ENCODE measurements at places on chromosomes 1 and 21.

- DNase-seq, result no peak
Observed at GRCh38 chr1:57329937-57330336, 93.9 kb downstream of the DAB1 start.

GRCh38 chr1:86052948-86053698 is 103.4 kb downstream of the COL24A1 start:
- DNase-seq, result no peak

DNA sequence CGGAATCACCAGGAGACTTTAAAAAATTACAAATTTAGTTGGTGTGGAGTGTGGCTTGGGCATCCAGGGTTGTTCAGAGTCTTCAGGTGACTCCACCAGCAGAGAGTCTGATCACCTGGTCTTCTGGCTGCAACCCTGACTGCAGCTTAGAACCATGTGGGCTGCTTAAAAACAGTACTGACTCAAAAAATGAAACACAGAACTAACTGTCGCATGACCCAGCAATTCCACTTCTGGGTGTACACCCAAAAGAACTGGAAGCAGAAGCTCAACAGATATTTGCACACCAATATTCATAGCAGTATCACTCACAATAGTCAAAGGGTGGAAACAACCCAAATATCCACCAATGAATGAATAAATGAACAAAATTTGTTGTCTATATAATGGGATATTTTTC is 17.3 kb downstream of the TLR5 start:
- no peak for DNase-seq

DNA sequence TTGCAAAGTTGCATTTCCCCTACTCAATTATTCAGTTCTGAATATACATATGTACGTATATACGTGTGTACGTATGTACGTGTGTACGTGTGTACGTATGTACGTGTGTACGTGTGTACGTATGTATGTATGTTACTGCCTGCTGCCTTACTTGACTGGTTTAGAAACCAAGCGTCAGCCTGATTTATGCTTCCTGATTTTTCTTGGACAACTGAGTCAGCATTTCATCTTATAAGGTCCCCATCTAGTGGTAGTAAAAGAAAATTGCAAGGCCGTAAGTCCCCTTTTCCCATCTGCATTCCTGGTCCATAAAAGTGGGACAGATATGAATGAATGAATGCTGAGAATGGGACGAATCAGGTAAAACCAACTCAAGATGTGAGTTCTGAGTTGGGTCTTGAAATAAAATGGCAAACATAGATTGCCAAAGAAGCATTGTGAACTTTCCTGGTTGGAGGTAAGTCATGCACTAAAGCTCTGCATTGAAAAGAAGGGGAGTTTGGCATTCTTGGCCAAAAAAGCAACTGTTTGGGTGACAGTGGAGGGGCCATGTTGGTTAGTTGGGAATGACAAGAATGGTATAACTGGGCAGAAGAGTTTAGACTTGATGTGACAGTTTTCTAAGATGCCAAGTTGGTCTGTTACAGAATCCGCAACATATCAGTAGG is 76.4 kb upstream of the DNAH14 start:
- no peak for DNase-seq

GRCh38 chr1:113861641-113862040 is 9.9 kb downstream of the PTPN22 start:
- no peak for DNase-seq

DNA sequence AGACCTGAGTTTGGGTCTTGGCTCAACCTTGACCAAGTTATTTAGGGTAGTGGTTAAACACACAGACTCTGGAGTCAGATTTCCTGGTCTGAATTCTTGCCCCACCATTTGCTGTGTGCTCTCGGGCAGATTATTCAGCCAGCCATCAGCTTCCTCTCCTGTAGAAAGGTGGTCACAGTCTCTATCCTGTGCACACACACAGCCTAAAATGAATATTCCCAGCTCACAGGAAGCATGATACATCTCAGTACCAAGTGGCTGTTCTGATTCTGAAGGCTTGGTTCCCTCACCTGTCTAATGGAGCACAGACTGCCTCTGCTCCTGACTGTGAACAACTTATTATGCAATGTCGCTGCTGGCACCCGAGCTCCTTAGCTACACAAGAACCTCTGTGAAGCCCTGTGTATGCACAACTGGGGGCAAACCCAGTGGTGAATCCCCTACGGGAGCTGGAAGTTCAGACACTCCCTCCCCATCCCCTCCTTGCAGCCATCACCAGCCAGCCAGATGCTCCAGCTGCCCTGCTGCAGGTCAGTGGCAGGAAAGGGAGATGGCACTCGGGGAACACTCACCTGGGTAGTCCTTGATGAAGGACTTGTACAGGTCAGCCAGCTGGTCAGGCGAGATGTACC is 13.7 kb downstream of the ENO1 start:
- no peak for DNase-seq

DNA sequence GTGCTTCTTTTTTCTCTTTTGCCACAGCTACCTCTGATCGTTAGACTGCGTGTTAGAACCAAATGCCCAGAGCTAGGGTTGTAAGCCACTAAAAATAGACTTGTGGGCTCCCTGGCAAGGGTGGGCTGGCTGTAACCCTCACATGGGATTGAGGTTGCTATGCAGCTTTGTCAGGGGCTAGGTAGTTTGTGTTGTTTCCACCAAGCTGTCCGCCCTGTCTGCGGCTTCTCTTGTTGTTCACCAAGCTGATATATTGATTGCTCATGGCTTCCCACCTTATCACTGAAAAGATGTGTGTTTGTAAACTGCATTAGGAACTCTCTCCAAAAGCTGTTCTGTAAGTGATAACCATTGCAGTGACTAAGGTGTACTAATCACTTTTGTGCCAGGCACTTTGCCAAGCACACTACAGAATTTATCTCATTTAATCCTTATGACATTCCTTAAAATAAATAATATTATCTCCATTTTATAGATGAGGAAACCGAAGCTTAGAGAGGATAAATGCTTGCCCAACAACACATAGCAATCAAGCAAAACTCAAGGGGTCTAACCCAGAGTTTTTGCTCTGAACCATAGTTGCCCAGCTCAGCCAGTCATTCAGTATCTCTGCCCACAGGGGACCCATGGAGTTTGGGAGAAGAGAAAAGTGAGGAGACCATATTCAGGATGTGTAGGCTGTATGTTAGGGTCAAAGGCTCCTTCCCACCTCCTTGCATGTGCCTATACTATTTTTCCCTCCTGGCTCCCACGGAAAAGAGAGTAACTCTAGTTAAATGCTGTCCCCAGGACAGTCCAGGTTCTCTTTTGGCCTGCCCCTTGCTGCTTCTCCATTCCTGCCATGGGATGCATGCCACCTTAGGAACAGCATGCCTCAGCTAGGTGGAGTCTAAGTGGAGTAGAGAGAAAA is 42.2 kb upstream of the TARBP1 start:
- no peak for DNase-seq

DNA sequence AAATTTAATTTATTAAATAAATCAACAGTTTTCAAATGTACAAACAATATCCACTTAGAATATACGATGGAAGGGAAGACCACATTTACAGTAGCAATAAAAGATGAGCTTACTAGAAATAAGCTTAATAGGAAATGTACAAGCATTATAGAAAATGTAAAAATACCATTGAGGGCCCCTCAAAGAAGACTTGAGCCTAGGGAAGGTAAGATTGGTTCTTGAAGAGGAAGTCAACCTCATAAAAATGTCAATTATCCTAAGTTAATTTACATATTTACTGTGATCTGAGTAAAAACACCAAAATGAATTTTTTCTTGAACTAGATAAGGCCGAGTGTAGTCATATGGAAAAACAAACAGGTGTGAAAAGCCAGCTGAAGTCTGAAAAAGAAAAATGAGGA is 39.7 kb upstream of the TRIM67 start:
- no peak for DNase-seq

DNA sequence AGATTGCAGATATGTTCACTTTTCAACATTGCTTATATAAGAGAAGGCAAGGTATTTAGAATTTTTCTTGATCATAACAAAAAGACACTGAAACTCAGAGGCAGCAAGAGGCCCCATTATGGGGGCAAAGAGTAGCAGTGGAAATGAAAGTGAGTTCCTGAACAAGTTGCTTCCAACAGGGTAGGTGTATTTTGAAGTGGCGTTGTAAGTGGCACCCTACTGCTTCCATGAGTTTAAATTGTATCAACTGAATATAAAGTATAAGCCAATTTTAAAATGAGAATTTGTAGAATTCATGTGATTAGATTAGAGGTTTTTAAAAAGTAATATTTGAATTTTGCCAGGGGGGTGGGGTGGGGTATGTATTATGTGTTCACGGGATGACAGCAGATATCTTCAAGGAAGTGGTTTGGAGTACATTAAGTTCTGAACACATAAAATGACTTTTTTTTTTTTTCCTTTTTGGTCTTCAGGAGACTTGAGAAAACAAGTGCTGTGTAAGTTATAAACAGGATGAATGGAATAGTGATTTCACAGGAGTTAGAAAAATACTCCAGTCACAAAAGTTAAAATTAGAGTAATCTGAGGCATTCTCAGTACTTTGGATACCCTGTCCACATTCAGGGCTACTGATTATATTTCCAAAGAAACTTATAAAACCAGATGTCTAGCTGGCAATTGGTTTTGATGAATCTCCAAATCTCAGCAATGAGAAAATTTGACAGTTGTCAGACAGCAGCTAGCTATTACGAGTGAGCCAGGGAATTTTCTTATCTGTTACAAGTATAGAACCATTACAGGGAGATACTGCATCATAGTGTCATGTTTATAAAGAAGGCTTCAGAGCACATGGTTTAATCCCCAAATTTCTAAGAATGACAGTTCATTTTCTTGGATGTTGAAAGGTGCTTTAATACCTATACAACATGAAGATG is 182.0 kb downstream of the ST6GALNAC3 start:
- DNase-seq, result no peak

- no peak for DNase-seq
Observed at GRCh38 chr1:100942304-100943046, 46.6 kb downstream of the SLC30A7 start.

GRCh38 chr1:12407050-12407961 is 177.5 kb downstream of the VPS13D start:
- no peak for DNase-seq

DNA sequence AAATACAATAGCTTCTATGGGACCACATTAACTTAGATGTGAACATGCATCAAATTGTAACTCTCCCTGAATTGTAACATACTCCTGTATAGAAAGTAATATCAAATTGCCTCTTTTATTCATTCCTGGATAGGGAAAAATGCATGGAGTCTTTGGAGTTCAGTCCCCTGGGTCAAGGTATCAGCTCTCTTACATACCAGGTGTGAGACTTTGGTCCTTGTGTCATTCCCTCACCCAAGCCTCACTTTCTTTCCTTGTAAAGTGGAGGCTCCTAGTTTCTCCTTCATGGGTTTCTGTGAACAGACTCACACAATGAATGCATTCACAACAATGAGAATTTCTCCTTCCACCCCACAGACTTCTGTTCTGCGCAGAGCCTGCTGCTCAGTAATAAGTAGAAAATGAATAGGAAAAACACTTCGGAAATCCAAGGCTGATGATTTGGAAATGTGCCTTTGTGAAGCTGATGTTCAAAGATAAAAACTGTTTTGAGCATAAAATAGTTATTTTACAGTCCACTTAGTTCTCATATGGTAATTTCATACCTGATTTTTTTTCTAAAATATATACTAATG is 185.3 kb downstream of the AK5 start:
- DNase-seq, result no peak

DNA sequence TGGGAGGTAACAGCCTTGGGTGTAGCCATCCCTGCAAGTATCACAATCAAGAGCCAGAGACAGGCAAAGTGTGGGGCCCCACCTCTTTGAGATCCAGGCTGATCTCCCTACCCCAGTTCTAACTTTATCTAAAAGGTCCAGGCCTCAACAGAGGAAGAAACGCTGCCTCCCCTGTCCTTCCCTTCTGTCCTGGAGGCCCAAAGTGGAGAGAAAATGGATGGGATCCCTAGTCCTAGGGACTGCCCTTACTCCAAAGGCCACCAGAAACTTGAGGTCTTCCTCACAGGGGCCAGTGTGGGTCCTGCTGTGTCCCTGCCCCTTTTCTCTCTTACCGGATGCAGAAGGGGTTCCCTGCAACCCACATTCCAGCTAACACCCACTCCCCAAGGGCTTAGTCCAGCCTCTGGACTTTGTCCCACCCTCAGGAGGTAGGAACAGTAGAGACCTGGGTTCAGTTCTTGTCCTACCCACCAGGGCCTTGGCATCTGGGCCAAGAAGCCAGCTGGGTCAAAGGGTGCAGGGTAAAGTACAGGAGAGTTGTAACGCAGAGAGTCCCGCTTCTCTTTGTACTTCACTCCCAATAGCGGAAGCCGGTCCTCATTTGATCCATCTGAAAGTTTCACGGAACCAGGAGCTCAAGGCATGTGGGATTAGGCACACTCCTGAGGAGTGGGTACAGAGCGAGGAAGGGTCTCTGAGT is 1.9 kb downstream of the HDGF start:
- DNase-seq, result no peak

GRCh38 chr1:222761083-222761482 is 24.1 kb downstream of the FAM177B start:
- no peak for DNase-seq

DNA sequence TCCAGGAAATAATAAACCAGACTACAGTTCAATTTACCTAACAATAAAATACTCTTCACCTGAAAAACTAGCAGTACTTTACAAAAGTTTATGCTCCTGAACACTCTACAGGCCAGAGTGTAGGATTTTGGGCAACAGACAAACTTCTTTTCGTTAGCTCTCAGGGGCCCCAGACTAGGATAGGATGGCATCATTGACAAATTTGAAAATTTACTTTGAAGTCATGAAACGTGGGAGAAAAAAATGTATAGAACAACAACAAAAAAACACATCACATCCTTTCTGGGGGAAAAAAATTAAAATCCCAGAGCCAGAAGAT is 1.2 kb downstream of the PTP4A2 start:
- DNase-seq, result no peak

GRCh38 chr1:59776960-59777852 is 37.5 kb upstream of the HOOK1 start:
- DNase-seq, result no peak

DNA sequence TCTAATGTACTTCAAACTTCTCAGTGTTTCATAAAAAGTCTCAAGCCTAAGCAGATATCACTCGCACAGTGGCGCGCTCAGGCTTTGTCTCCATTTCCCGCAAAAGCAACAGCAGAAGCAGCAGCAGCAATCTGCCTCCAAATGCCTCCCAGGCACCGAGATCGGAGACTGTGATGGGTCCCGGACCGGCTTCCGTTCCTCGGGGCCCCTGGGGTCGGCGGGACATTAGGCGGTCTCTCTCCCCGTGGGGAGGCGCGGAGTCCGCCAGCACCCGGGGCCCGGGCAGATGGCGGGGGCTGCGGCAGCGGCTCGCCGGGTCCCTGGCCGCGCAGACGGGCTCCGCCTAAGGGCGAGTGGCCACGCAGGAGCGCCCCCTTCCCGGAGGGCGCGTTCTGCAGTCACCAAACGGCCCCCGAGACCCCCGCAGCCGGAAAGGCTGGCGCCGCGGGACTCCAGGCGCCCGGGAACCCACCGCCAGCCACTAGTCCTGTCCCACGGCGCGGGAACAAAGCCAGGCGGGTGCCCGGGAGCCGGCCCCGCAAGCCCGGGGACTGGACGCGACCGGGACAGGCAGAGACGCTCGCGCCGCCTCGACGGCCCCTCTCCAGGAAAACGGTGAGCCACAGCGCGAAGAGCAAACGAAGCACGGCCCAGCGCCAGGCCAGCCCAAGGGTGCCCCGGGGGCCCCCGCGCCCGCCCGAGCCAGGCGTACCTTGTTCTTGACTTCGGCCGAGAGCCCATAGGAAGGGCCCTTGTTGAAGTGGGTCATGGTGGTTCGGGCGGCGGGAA is 590 bp downstream of the CNN3 start:
- no peak for DNase-seq
